ENCODE measurements at places on chromosomes 13 and 19.

- no peak for DNase-seq
Observed at GRCh38 chr13:55554741-55555140, 1586.0 kb upstream of the PRR20A start.

DNA sequence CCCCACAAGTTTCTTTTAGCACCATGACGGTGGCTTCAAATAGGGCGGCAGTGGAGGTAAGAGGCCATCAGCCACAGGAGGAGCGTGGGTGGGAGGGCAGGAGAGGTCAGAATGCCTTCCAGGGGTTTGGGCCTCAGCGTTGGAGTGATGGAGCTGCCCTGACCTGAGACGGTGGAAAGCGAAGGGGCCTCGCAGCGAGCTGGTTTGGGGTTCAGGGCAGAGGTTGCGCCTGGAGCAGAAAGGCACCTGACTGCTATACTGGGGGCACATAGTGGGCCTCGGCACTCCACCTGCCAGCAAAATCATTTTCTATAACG is 382 bp upstream of the NAXD start:
- DNase-seq: no peak

DNA sequence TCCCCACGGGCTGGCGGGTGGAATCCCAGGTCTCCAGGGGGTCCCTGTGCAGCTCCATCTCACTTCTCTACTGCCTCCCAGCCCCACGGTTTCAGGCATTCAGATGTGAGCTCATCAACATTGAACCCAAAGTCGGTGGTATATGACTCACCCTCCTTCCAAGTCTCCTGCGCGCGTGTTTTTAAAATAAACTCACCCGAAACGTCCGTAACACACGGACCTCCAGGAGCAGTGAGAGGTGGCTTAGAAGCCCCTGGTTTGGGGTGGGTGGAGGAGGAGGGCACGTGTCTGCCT is 14.0 kb upstream of the CRTC1 start:
- DNase-seq: no peak

DNA sequence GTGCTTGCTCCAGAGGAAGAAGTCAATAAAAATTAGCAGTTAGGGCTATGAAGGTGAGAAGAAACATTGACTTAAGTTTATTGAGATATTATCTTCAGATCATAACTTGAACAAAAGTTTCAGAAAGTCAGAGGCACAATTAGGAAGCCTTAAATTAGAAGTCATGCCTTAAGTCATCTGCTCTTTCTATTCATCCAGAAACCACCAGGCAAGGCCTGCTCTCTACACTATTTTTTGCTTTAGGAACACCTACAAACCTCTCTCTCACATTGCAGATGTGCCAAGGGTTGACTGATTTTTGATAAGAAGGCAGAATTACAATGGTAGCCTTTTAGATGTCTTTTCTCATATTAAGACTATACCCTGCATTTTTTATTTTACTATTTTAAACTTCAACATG is 268.7 kb downstream of the SPRY2 start:
- no peak for DNase-seq

DNA sequence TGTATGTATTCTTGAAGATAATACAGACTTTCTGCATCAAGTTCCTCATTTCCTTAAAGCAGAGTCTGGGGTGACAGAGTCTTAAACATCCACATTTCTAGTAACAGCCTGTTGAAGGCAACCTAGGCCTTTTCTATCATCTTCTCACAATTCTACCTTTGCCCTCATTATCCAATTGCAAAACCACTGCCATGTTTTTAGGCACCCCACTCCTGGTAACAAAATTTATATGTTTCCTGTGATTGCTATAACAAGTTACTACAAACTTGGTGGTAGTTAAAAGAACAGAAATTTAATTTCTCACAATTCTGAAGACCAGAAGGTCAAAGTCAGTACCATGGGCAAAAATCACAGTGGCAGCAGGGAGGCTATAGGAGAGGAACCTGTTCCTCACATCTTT is 33.1 kb downstream of the TUBA3C start:
- DNase-seq: no peak

- DNase-seq: no peak
Observed at GRCh38 chr13:103961129-103961528, 894.9 kb upstream of the SLC10A2 start.

GRCh38 chr13:97798171-97798821 is 155.2 kb upstream of the IPO5 start:
- DNase-seq: no peak

DNA sequence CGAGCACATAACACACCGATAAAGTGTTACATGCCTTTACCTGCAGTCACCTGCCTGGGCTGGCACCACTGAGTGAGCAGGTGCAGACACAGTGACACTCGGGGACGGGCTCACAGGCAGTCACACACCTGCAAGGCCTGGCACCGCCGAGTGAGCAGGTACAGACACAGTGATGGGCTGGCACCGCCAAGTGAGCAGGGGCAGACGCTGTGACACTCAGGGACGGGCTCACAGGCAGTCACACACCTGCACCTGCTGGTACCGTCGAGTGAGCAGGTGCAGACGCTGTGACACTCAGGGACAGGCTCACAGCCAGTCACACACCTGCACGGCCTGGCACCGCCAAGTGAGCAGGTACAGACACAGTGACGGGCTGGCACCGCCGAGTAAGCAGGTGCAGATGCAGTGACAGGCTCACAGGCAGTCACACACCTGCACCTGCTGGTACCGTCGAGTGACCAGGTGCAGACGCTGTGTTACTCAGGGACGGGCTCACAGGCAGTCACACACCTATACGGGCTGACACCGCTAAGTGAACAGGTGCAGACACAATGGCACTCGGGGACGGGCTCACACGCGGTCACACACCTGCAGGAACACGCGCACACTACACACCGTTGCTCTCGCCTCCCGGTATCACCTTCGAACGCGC is 470 bp downstream of the ZNF835 start:
- DNase-seq: no peak

DNA sequence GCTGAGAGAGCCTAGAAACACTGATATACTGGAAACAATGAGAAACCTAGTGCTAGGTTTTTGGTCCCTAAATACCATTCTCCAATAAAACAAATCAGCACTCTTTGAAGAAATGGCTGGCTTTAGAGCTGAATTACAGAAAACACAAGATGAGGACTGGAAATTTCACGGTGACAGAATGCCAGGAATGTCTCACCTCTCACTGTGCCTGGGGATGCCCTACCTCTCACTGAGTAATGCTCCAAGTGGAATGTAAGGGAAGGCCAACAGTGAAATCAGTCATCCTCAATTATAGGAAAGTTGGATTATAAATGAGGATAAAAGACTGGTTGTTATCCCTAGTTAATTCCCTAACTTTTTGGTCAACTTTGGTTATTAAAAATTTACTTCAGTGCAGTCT is 259.0 kb downstream of the NALCN start:
- DNase-seq: no peak

DNA sequence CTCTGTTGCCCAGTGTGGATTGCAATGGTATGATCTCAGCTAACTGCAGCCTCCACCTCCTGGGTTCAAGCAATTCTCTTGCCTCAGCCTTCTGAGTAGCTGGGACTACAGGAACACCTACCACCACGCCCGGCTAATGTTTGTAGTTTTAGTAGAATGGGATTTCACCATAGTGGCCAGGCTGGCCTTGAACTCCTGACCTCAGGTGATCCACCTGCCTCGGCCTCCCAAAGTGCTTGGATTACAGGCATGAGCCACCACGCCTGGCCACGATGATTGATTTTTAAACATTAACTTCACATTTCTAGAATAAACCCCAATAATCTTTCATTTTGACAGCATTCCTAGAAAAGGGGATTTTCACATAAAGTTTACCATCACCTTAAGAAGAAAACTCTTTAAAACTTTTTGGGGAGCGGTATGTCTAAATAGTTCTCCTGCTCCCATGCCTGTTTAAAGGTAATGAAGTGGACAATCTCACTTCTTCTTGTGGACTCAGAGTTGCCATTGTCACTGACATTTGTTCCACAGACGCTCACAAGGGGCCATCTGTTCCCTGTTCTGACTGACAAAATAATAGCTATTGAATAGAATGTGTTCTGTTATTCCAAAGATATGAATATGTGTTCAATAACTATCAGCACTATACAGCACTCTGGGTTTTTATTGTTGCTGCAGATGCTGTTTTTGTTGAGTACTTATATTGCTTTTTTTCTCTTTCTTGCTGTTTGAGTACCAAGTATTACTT is 66.1 kb upstream of the C1QTNF9B start:
- no peak for DNase-seq

DNA sequence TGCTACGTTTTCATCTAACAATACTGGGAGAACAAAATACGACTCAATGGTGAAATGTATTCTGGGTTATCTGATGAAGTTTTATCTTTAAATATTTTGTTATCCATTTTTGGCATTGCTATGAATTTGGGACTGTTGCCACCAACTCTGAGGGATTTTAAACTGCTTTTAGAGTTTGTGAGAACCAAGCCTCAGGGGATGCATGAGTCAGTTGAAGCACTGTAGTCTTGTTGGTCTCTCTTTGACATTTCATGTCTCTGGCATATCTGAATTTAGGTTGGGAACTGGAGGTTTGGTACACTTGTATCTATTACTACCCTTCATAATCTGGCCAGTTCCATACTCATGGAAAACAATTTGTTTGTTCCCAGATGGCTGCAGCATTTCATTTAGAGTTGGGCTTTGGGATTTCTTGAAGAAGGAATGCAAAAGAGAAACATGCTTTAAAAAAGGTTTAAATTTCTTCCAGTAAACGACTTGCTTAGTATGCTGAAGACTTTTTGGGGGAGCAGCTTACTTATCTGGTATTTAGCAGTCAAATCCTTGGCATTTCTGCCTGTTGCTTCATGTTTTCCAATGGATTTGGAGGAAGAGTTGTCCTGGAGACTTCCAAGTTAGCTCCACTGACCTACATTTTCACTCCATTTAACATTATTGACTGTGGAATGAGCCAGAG is 28.9 kb downstream of the ARHGEF7 start:
- DNase-seq: no peak

GRCh38 chr19:39497996-39498797 is 550 bp upstream of the DLL3 start:
- DNase-seq: peak; percentile 97

- peak; percentile 22 for DNase-seq
Observed at GRCh38 chr13:76783798-76784197, 102.4 kb downstream of the KCTD12 start.

DNA sequence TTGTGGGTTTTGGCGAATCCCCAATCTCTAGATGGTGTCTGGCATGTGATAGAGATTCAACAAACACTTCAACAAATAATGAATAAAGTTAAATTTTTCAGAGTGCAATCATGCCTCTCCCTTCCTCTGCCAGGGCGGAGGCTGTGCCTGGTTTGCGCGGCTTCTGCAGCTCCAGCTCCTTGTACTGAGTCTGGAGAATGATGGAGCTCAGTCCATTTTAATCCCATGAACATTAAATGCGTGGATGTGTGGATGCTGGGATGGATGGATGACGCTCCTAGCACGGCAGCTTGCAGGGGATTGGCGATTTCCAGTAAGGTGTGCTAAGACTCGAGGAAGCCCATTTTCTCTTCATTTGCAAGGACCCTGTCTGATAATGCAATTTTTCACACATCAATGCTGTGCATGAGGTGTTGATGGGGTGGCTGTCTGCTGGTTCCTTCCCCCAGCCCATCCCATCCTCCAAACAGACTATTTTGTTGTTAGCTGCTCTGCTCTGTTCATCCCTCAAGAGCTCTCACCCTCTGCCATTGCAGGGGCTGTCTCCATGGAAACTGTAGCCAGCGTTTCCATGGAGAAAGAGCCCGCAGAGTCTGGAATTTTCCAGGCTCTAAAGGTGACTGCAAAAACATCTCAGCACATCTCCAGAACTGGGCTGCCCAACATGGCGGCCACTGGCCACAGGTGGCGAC is 92.6 kb upstream of the PEG3 start:
- no peak for DNase-seq

- no peak for DNase-seq
Observed at GRCh38 chr19:1935484-1936208, 5.3 kb upstream of the CSNK1G2 start.

GRCh38 chr13:48334534-48335127 is 31.1 kb downstream of the RB1 start:
- DNase-seq: no peak

GRCh38 chr13:105874814-105875213 is 660.6 kb downstream of the EFNB2 start:
- DNase-seq: no peak

- no peak for DNase-seq
Observed at GRCh38 chr19:34104557-34104956, 67.7 kb upstream of the LSM14A start.

DNA sequence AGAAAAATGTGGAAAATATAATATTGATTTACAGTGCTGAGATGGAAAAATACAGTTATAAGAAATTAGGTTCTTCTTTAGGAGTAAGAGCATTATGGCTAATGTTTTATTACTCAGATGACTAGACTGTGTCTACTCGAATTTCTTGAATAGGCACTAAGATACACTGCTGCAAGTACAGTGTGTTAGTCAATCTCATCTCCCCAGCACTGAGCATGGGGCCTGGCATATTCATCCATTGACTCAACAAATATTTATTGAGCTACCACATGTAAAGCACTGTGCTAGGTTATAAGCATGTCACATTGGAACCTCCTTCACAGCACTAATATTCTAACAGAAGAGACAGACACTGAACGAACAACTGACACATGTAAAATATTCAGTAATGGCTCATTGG is 242.5 kb upstream of the GPC6 start:
- no peak for DNase-seq

- no peak for DNase-seq
Observed at GRCh38 chr19:3024870-3025548, 4.1 kb downstream of the TLE2 start.

DNA sequence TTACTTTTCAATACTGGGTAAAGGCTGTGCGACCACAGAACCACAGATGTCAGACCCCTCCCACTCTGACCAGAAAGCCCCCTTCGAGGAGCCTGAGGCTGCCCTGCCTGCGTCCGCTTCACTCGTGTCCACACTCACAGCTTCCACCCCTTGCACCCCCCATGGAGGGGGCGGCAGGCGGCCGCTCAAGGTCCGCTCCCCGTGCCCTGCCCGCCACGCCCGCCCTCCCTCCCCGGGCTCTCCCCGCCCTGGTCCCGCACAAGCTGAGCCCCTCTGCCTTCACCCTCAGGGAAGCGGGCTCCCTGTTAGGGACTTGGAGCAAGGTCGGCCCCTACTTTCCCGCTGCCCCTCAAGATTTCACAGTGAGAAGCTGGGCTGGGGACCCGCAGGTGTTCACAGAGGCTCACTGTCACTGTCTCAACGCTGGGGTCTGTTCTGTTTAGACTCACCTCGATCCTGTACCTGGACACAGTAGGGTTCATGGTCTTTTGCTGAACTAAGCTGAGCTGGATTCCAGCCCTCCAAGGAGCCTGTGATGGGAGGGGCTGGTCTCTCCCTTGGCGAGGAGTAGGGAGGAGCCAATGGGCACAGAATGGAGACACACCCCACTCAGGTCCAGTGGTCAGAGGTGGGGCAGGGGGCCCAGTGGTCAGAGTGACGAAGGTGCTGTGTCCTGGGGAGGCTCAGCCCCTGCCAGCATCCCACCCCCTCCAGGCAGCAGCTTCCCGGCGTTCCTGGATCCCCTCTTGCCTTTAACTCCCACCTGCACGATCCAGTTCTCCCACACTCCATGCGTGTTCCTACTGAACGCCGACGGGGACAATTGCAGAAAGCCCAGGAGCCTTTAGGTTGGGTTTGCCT is 69.5 kb downstream of the SPACA7 start:
- DNase-seq: no peak

GRCh38 chr13:31351376-31351775 is 151.6 kb downstream of the B3GLCT start:
- DNase-seq: no peak

Measured in NCI-H345 (cell line).